ENCODE measurements at places on chromosomes 1 and 21.

- no peak for DNase-seq
Observed at GRCh38 chr1:199132006-199132405, 493.2 kb downstream of the PTPRC start.

DNA sequence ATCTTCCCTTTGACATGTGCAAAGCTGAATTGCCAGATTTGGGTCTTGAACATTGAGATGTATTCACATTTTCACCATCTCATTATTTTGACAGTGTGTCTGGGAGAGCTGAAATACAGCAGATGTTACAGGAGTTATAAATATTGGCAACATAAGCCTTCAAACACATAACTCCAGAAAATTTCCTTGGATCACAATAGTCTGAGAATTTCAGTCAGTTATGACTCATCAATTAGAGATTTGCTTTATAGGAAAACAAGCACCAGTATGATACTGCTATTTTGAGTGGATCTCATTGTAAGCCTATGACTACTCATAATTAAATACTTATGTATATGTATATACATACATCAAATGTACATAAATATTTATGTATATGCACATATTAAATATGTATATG, 1171.8 kb downstream of the AMY1C start:
- DNase-seq = no peak

GRCh38 chr1:210362526-210362925, 33.8 kb downstream of the HHAT start:
- no peak for DNase-seq

DNA sequence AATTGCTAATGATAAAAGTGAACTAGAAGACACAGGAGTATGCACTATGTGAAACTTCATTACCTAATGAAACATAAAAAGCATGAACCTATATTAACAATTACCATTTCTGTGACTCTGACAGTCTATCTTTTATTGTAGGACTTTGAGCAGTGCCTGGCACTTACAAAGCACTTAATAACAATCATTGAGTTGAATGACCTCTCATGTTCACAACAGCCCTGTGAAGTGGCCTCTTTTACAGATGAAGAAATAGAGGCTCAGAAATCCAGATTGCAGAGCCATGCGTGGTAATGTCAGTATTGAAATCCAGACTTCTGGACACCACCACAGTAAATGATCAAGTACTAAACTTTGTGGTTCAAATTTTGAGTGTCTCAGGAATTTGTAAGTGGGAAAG, 326.4 kb downstream of the NTNG1 start:
- no peak for DNase-seq

DNA sequence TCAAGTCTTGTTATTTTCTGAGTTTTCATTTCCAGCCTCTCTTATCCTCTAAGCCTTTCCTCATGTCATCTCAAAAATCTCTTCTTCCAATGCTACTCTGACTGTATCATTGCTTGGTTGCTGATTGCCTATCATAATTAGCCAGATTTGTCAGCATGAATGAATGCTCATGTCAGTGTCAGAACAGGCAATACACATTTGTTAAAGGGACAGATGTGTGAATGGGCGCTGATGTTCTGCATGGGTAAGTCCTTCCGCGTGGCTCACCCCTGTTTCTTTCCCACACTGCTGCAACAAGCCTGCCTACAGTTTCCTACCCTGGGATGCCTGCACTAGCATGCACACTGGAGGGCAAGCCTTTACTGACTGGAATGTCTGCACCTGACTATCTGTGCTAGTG, 100.6 kb downstream of the RHOU start:
- DNase-seq = no peak

GRCh38 chr1:7642781-7643529, 128.1 kb upstream of the VAMP3 start:
- no peak for DNase-seq

GRCh38 chr1:66546047-66546810, 12.3 kb downstream of the SGIP1 start:
- peak; percentile 14 for DNase-seq

- no peak for DNase-seq
Observed at GRCh38 chr1:178411756-178412399, 84.9 kb downstream of the CLEC20A start.

- no peak for DNase-seq
Observed at GRCh38 chr1:2290171-2290578, 62.1 kb downstream of the SKI start.

DNA sequence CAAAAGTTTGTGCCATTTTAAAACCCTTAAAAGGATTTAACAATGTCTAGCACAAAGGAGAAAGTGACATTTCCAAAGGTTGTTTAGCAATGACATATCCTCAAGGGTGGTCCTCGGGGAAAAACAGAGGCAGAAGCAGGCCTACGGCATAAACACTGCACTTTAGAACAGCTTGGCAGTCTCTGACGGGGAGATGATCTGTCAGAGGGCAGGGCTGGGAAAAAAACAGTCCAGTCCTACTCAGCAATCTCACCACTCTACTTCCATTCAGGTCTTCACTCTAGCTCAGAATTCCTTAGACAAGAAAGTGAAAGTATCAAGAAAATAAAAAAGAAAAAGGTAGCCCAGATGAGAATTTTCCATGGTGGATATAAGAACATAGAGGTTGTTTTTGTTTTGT, 4.1 kb downstream of the CRYZ start:
- DNase-seq = no peak

DNA sequence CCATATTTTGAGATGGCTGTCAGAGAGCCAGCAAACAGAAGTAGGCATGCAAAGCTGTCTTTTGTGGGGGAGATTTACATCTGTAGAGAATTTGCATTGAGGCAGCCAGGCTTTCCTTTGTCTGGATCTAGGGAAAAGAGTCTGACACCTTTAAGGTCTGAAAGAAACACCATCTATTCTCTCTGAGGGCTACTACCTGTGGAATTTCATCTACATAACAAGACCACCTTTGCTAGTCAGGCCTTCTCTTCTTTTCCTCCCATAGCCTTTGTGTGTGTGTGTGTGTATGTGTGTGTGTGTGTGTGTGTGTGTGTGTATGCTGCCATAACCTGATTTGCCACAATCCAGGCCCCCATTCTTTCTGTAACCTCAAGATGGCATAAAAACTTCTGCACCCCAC, 28.4 kb upstream of the DMRTB1 start:
- DNase-seq = no peak

- DNase-seq = no peak
Observed at GRCh38 chr1:183873642-183874041, 68.7 kb downstream of the RGL1 start.

DNA sequence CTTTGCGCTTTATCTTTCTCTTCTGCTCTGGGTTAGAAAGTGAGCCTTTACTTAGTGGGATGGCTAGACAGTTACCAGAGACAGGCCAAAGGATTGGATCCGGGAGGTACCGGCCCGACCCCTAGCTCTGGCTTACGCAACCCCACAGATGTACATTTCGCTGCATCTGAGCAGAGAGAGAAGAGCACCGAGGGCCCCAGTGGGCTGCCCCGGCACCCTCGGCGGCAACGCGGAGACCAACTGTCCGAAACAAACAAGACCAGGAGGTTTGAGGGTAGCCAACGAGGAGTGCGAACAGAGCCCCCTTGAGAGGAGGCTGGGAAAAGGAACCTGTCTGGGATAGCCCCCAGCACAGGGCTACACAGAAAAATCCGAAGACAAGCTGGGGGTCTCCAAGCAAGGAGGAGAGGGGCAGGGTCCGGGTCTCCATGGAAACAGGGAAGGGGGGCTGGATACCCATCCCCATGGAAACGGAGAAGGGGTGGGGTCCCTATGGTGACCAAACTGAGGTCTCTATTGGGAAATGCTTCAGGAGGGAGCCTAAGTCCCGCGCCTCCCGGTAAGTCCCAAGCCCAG, 373 bp downstream of the MTF1 start:
- no peak for DNase-seq

DNA sequence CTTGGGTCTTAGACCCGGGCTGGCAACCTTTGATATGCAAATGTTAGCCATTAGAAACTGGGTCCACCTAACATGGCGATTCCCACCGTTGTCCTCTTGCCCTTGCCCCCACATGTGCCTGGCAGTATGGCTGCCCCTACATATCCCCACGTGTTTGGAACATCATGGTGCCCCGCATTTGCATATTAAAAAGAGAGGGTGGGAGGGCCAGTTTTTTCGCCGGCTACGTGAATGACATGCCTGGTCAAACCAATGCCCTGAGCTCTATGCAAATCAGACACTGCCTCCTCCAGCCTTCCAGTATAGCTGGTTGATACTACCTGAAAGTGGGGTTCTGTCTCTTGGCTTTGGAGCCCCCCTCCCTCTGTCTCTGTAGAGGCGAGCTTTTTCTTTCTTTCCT, 133.0 kb downstream of the CDC42BPA start:
- DNase-seq = no peak

- no peak for DNase-seq
Observed at GRCh38 chr21:24372506-24372905, 1234.8 kb downstream of the MRPL39 start.

- no peak for DNase-seq
Observed at GRCh38 chr1:75765697-75766355, 20.2 kb upstream of the RABGGTB start.

- peak; percentile 18 for DNase-seq
Observed at GRCh38 chr1:201190624-201191051, at the start of gene IGFN1. IGFN1 (plus strand) TSS chr1:201190824; CDS start chr1:201193294, 2,470 bp downstream.

DNA sequence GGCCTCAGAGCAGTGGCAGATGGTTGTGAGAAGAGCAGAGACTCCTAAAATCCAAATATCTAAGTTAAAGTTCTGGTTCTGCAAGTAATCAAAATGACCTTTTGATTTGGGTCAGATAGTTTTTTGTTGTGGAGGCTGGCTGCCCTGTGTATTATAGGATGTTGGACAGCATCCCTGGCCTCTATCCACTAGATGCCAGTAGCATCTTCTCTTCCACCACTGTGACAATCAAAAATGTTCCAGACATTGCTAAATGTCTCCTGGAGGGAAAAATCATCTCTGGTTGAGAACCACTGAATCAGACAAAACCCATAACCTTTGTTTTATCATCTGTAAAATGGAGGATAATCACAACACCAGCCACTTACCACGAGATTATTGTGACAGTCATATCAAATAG, 5.9 kb upstream of the DPT start:
- no peak for DNase-seq

GRCh38 chr1:56190806-56191365, 388.5 kb downstream of the PLPP3 start:
- DNase-seq = no peak

GRCh38 chr1:55559842-55560241, 344.7 kb upstream of the USP24 start:
- no peak for DNase-seq

DNA sequence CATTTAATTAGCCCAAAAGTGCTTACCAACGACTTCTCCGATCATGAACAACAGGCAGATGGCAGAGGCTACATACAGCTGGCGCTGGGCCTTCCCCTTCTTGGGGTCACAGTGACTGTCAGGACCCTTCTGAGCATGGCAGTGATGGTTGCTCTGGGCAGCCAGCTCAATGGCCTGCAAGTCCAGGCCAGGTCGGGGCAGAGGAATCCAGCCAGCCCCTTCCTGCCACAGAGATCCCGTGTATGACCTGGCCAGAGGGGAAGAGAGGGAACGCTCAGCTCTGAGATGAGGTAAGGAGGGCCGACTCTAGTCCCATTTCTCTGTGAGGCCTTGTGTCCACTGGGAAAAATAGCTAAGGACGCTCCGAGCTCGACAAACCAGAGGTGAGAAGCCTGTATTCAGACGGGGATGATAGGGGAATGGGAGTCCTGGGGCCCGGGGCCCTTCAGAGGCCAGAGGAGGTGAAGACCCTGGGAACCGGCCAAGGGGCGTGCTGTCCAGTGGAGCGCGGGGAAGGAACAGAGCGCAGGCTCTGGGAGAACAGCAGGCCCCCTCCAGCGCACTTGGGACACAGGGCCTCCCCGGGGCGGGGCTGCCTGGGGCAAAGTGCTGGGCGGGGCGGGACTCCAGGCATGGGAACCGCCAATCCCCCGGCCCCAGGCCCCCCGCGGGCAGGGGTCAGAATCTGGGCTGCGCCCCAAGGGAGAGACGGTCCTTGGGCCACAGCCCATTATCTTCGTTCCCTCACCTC, 772 bp downstream of the SLC30A2 start:
- no peak for DNase-seq

DNA sequence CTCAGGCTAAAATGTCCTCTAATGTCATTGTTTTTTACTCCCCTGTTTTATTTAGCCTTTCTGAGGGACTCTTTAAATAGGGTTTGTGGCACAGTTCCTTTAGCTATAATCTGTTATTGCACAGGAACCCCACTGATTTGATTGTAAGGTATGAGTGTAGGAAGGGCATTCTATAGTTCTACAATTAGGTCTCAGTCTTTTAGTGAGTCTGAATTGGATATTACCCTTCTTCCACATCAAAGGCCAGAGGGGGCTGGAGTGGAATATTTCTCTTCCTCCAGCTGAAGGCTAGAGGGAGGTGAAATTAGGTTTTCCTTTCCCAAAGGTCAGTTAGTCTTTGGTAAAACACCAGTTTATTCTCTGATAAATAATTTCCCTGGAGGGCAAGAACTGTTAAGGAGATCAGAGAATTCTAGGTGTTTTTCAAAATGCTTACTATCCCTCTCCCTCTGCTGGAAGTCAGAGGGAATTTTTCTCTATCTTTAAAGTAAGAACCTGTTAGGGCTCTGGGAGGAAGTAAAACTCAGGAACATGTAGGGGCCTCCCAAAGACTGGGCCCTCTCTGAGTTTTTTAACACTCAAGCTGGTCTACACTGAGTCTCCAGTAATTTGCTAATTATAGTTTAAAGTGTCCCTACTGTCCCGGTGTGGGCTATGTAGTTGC, 176.3 kb upstream of the ZNHIT6 start:
- peak; percentile 22 for DNase-seq

- no peak for DNase-seq
Observed at GRCh38 chr1:235187316-235187715, 26.3 kb upstream of the RBM34 start.

DNA sequence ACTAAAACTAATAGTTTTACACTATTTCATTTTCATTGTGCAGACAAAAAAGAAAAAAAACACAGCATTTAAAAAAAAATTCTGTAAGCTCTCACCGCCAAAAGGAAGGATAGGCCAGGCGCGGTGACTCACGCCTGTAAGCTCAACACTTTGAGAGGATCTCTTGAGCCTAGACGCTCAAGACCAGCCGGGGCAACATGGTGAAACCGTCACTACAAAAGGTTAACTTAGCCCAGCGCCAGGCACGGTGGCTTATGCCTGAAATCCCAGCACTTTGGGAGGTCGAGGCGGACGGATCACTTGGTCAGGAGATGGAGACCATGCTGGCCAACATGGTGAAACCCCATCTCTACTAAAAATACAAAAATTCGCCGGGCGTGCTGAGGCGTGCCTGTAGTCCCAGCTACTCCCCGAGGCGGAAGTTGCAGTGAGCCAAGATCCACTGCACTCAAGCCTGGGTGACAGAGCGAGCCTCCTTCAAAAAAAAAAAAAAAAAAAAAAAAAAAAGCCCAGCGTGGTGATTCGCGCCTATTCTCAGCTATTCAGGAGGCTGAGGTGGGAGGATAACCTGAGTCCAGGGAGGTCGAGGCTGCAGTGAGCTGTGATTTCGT, 14.3 kb upstream of the SPEN start:
- no peak for DNase-seq

- no peak for DNase-seq
Observed at GRCh38 chr1:67801903-67802302, 31.4 kb downstream of the GNG12 start.
